ENCODE measurements at places on chromosomes 16 and 17.

- DNase-seq, result no peak
These were observed 2.7 kb downstream of the OTOP3 start for GRCh38 chr17:74938194-74938950.

- no peak for DNase-seq
These were observed 53.7 kb upstream of the LGALS9 start for GRCh38 chr17:27577121-27577761.

DNA sequence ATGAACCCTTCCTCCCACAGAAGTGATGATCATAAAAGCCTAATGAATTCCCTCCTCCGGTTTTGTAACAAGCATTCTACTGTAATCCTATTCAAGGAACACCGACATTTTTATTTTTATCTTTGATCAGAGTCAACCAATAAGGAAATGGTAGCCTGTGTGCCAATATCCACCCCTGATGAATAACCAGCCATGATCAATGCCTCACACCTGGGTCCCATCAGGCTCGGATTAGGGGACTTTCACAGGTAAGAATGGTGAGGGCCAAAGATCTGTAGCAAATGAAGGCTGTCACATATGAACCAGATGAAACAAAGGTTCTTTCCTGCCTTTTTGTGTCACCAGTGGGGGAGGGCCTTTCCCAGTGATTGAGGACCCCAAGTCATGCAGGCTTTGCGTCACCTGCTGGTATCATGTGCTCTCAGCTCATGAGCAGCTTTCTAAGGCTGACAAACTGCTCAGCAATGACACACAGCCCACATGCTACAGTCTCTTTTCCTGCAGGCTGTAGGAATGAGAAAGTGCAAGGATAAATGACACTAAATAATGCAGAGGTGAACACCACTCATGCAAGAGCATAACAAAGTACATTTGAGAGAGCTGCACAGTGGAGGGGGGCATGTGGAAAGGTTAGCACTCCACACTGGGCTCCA is 34.9 kb downstream of the TOM1L2 start:
- no peak for DNase-seq

- DNase-seq, result no peak
These were observed 15.4 kb downstream of the REXO5 start for GRCh38 chr16:20821682-20822081.

DNA sequence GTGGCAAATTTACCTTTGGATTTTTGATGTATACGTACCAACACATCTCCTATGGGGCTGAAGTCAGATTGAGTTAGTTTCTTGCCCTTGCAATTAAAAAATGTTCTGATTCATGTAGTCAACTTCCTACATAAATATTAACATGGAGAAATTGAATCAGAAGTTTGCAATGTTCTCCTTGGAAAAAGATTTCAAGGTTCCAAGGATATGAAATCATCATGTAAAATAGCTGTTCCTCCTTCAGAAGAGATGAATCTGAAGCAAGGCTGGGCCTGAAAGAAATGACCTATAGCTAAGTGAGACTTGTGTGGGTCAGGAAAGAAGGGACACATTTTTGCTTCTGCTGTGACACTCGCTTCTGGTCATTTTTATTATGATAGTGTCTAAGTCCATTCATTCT is 131.7 kb downstream of the RGS9 start:
- DNase-seq, result no peak

GRCh38 chr16:56041556-56042140 is 149.6 kb upstream of the GNAO1 start:
- DNase-seq, result peak; percentile 22

GRCh38 chr17:63647065-63647725 is 25.0 kb downstream of the MAP3K3 start:
- DNase-seq, result no peak

DNA sequence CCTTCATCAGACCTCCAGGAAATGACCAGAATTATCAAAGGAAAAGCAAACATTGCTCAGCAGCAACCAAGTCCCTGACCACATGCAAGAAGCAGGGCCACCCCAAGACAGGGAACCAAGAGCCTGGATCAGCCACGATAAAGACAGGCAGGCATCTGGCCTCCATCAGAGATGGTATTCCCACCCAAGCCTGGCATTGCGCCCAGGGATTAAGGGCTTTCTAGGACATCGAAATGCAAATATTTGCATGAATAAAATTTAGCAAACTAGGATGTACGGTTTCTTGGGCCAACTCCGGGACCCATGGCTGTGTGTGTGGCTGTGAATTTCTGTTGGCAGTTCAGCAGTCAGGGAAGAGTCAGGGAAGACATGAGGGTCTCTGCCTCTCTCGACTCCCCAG is 241.4 kb upstream of the DYNLRB2 start:
- DNase-seq, result no peak

GRCh38 chr16:76157629-76158028 is 119.6 kb upstream of the CNTNAP4 start:
- no peak for DNase-seq

- no peak for DNase-seq
These were observed 43.0 kb upstream of the TOB1 start for GRCh38 chr17:50908860-50909764.

GRCh38 chr17:41026715-41027471 is at the start of gene KRTAP1-5:
KRTAP1-5 (minus strand) TSS chr17:41027208; CDS start chr17:41027155, 53 bp downstream.
- no peak for DNase-seq

DNA sequence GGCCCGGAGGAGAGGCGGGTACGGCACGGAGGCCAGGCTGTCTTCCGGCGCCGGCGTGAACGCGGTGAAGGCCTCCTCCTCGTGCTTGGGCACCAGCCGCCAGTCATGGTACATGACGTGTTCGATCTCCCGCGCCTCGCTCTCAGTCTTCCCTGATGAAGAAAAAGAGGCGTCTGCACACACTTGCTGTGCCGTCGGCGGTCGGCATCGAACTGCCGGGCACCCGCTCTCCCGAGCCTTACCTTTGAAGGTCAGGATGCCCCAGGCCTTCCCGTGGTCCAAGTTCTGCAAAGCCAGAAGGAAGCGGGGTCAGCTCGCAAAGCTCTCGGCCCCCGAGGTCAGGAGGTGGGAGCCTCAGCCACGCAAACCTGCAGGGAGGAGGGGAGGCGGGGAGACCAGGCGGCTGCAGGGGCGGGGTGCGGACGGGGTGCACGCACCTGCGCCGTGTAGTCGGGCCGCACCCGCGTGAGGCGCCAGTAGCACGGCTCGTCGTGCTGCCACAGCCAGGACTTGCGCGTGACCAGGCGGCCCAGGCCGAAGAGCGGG is at the start of gene EME2:
Gene EME2, plus strand, starts transcription at position 449 of the 546 bp plus-strand sequence. CDS start 418 bp downstream, outside the sequence.
- no peak for DNase-seq

GRCh38 chr17:40551091-40551878 is 14.0 kb downstream of the CCR7 start:
- DNase-seq, result no peak

- DNase-seq, result no peak
These were observed 578 bp downstream of the RAC3 start for GRCh38 chr17:82031885-82032627.

DNA sequence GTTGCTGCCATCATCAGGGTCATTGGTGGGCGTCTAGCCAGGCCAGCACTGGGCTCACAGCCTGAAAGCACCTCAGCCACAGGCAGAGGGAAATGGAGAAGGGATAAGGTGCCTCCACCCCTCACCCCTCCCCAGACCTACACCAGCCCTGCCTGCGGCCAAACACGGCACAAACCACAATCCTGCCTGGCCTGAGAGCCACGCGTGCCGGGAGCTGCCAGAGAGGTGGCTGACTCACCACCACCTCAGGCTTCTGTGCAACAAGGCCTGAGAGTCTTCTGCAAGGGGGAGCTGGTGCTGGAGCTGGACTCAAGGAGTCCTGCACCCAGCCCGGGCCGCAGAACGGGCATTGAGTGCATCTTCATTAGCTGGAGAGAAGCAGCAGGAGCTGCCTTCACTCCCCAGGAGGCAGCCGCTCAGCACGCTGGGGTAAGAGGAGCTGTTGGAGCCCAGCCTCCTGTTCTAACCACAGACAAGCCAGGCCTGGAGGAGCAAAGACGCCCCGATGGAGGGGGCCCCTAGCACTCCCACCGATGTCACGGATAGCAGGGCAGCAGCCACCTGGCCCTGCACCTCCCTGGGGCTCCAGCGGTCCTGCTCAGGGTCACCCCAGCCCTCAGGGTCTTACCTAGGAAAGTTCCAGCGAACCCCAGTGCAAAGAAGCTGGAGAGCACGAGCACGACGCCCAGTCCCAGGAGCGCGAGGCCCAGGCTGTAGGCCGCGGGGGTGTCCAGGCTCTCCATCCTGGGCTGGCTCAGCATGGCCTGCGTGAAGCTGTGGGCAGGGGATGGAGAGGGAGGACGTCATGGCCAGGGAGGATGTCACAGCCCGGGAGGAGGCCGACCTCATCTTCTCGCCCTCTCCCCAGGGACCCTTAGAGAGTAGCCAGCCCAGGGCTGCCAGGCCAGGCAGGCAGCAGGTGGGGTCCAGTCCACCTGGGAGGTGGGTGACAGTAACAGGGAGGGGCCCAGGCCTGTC is 16.0 kb upstream of the RASD1 start:
- DNase-seq, result no peak

- no peak for DNase-seq
These were observed 204.8 kb downstream of the FTO start for GRCh38 chr16:53908731-53909130.

DNA sequence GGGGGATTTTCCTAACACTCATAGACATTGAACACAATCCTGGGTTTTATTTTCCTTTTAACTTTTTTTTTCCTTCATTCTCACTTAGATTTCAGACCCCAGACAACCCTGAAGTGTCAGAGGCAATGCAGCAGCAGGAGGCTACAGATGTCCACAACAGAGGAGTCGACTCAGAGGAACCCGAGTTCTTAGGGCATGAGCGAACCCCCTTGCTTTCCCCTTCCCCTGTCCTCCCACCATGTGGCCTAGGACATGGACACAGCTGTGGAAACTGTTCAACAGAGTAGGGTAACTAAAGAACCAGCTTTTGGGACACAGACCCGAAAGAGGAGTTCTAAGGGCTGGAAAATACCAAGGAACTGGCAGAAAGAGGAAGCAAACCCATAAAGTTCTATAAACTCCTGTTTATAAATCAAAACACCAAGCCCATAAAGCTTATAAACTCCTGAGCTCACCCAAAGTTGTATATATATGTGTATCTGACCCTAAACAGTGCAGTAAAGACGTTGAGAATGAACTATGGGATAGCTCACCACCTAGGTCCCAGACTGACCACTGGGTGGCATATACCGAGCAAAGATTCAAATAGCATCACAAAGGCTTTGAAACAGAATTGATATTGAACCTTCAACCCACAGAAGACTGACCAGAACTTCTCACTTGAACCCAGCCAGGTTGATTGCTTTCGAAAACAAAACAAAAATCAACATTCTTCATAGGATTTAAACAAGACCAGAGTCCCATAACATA is 33.9 kb downstream of the CMTM4 start:
- DNase-seq, result no peak

- DNase-seq, result no peak
These were observed 2.5 kb upstream of the CDYL2 start for GRCh38 chr16:80806927-80807340.

DNA sequence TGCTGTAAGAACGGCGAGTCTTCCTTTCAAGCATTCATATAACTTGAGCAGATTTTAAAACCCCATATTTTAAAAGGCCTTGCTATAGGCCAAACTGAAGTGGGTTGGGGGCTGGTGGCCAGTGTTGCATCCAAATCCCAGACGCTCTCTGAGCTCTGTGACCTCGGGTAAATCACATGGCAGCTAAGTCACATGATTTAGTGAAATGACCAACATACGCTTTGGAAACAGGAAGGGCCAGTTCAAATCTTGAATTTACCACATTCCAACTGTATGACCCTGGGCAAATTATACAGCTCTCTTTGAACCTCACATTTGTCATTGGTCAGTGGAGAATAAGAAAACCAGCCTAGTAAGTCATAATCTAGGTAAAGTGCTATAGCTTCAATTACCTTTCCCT is 519.3 kb downstream of the HAPSTR1 start:
- no peak for DNase-seq

DNA sequence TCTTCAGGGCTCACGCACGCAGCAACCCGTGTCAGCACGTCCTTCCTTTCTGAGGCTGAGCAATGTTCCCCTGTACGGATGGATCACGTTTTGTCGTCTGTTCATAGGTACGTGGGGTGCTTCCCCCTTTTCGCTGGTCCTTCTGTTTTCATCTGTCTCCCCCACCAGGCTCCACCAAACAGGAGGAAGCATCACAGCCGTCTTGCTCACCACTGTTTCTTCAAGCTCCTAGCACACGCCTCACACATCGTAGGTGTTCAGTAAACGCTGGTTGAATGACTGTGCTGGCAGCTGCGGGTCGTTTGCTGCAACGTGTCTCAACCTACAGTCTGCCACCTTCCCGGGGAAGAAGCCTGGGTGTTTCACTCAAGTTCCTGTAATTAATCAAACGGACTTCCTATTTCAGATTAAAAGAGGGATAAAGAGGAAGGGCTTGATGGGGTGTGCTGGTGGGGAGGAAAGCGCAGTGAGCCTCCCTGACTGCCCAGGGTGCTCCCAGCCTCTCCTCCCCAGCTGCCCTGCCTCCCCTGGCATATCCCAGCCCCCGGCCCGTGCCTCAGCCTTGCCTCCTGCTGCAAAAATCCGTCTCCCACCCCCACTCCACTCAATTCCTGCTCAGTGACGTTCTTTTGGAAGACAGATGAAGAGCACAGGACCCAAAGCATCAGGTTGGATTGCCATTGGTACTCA is 76.7 kb upstream of the DOC2B start:
- DNase-seq, result no peak

GRCh38 chr16:59330019-59330670 is 596.0 kb upstream of the GOT2 start:
- no peak for DNase-seq

DNA sequence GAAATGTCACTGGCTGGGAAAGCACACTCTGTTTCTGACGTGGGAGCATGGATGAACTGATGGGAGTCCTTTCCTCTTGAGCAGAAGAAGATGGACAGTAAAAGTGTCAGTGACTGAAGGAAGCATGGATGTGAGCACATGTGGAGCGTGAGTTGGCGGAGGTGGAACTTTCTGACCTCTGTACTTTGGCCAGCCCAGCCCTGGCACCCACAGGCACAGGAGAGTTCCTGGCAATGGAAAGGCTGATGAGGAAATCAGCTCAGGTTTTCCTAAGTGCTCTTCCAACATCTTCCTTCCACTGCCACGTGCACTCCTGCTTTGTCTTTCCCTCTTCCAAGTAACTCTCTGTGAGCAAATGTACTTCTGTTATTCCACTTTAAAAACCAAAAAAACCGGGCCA is 276.8 kb downstream of the NTN1 start:
- no peak for DNase-seq

DNA sequence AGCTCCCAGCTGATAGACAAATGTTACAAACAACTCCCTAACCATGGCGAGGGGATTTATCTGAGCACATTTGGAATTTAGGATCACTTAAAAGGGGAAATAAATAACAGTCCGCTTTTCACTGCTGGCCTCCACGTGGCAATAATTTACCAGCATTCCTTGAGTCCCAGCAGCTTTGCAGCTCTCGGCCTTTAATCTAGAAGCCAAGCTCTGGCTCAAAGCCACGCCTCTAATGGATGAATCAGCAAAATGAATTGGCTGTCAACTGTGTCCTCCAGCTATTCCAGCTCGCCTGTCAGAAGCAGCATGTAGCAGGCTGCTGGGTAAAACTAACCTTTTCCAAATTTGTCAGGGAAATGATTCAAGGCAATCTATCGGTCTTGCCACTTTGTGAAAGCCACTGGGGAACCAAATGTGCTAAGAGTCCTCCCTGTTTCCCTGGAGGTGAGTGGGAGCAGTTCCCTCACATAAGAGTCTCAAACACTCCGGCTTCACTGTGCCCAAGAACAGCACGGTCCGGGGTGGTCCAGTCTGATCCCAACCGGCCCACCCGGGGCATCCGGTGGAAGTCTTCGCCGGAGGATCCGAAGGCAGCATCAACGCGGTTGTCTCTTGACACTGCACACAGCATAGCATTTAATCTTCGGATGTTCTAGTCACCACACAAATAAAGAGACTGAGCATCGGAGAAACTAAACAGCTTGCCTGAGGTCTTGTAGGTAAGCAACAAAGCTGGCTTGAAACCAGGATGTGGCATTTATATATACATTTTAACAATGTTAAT is 143.3 kb downstream of the PARN start:
- no peak for DNase-seq

GRCh38 chr16:10265770-10266615 is 83.8 kb upstream of the GRIN2A start:
- DNase-seq, result no peak
